ENCODE measurements at places on chromosomes 3 and 15. TPM values are rescaled to one million over a fixed set of nuclear protein-coding genes. Genes with fewer than 3 reads are reported as not detected.
A peak's percentile ranks its signal among the peaks of the same experiment; 100 is the strongest.

- DNase-seq: no peak
Measured at GRCh38 chr3:165273411-165273810, 77.2 kb upstream of the SLITRK3 start.

DNA sequence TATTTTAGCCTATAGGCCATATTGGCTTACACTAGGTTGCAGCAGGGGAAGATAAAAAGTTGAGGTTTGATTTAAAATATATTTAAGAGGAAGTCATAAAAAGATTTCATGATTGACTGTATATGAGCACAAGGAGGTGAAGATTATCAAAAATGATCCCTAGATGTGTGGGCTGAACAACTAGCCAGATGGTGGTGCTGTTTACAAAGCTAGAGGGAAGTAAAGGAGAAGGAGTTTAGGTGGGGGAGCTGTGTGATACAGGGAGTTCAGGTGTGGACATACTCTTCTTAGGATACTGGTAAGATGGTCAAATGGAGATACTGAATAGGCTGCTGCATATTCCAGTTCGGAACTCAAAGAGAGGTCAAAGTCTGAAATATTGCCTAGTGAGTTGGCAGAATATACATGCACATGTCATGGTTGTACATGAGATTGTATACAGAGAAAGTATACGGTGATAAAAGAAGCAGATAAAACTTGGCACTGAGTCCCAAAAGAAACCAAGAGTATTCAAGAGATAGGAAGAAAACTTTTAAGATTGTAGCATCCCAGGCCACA is 727.8 kb downstream of the NLGN1 start:
- DNase-seq: peak; percentile 12

GRCh38 chr3:138348754-138349739 is 668 bp downstream of the MRAS start:
- no peak for DNase-seq

- DNase-seq: peak; percentile 59
Measured at GRCh38 chr15:58015565-58015964, 49.9 kb downstream of the ALDH1A2 start.

DNA sequence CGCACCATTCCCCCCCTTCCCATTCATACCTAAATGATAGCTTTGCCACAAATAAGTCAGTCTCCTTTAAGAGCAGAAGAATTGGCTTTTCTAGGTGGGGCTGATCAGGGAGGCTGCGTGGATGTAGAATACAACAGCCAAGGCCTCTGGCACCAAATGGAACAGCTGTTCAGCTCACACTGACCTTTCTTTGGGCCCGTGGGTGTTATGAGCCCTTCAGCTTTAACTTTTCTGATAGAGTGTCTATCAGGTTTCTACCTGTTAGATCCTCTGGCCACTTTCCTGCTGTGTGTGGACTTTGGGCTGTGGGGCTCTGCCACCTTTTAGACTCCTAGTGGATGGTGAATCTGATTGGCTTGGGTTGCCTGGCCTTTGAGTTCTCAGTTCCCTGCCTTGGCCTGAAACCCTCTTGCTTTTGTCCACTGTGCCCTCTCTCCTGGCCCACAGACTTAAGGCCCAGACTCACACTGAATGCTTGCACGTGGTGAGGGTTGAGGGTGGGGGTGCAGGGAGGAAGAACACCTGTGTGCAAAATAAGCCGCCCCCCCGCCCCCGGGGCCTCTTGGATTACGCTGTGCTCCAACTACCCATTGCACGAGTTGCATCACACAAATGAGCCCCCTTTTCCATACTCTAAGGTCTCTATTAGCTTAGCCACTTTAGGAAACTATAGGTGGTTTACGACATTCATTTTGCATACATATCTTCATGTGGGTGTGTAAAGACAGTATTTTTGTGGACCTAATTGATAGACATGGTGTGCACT is 1.3 kb upstream of the RFX7 start:
- no peak for DNase-seq

DNA sequence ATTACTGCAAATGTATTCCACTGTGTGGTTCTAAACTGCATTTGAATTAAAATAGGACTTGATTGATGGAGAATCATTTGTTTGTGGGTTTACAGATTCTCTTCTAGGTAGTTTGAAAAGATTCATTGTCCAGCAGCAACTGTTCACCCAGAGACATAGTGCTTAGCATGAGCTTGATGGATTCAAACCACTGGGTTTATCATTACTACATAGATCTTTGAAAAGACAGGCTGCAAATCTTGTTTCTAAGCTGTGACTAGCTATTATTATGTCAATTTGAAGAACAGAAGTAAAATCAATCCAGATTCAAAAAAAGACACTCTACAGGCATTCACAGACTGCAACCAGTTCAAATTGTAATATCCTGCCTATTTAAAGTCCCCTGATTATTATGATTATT is 49.8 kb downstream of the MBNL1 start:
- no peak for DNase-seq

DNA sequence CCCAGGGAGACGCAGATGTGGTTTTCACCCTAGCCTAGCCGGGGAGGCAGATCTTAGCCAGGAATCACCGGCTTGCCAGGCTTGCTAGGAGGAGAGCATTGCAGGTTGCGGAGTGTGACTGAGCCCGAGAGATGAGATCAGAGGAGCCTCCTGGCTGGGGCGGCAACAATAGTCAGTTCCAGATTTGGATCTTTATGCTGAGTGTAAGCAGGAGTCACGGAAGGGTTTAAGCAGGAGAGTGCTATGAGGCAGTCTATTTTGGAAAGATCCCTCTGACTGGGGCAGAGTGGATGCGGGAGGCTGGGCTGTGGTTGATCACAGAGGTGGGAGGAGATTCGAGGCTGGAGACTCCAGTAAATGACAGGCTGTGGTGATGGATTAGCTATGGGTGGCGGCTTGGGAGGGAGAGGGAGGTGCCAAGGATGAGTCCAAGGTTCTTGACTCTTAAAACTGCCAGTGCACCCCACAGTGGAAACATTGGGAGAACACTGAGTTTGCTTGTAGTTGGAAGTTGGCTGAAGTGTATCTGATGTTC is 10.4 kb upstream of the BAHD1 start:
- DNase-seq: peak; percentile 44

DNA sequence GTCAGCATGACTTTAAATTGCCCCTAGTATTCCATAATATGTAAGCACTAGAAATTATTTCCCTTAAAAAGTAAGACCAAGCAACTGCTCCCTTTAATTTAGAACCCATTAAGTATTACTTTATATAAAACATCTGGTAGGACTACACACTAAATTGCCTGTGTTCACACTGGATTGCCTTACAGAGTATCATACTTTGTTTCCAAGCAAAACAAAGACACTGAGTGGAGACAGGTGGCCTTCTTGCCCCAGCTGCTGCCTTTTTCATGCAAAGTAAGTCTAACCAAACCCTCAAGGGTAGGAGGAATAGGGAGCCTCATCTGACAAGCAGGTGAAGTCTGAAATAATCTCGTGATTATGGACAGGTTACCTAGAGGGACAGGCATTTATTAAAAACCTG is 87.3 kb downstream of the PEX5L start:
- DNase-seq: no peak

- no peak for DNase-seq
Measured at GRCh38 chr3:63679186-63679585, 26.7 kb downstream of the SNTN start.

DNA sequence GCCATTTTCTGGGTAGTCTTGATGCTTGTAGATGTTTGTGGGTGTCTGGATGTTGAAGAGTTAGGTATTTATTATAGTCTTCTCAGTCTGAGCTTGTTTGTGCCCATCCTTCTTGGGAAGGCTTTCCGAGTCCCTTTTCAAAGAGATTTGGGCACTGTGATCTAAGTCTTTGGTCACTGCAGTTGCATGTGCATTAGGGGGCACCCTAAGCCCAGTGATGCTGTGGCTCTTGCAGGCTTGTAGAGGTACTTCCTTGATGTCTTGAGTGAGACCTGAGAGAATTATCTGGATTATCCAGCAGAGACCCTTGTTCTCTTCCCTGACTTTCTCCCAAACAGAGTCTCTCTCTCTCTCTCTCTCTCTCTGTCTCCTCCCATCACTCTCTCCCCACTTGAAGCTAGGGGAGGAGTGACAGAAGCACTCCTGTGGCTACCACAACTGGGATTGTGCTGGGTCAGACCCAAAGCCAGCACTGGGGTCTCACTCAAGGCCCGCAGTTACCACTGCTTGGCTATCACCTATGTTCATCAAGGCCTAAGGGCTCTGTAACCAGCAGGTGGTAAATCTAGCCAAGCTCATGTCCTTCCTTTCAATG is 68.5 kb downstream of the TMCO5A start:
- peak; percentile 62 for DNase-seq

DNA sequence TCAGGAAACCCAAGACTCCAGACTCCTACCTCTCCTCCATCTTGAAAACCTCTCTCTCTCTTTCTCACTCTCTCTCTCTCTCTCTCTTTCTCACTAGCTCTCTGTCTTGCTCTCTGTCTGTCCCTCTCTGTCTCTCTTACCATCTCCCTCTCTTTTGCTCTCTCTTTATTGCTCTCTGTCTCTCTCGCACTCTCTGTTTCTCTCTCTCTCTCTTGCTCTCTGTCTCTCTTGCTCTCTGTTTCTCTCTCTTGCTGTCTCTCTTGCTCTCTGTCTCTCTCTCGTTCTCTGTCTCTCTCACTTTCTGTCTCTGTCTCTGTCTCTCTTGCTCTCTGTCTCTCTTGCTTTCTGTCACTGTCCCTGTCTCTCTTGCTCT is 75.0 kb upstream of the NR2E3 start:
- DNase-seq: no peak

- DNase-seq: peak; percentile 49
Measured at GRCh38 chr3:58215317-58216025, 4.7 kb upstream of the DNASE1L3 start.

DNA sequence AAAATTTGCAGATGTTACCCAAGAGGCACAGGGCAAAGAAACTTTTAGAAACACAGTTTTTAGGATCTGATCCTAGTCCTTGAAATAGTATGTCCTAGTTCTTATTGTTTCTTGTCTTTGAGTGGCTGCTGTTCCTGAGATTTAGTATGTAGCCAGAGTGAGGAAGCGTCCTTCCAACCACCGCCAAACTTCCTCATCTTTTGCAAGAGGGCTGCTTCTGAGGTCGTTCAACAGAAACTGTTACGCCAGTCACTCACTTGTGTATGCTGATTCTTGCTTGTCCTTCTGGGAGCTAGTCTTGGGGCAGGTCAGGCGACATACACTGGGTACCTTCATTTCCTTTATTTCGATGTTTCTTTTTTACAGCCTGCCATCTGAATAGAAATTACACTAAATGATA is 577.3 kb upstream of the ZNF717 start:
- no peak for DNase-seq

DNA sequence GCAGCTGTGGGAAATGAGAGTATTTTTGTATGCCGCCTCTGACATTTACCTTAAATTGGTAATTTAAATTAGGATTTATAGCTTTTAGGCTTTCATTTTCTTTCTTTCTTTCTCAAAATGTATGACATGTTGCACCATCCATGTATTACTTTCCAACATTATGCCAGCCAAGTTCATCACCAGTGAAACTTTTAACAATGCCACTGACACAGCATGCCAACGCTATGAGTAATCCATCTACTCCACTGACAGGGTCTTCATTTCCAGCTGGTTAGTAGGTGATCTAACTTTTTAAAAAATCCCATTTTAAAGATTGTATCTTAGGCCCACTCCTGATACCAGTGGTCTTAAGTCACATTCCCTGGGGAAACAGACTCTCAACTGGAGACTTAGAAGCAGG is 21.8 kb upstream of the CLDN16 start:
- peak; percentile 72 for DNase-seq

- no peak for DNase-seq
Measured at GRCh38 chr15:81296673-81297072, 27.3 kb downstream of the STARD5 start.

GRCh38 chr3:98598492-98598891 is 5.1 kb upstream of the CPOX start:
- no peak for DNase-seq

- DNase-seq: peak; percentile 40
Measured at GRCh38 chr3:161403251-161403650, 31.9 kb upstream of the SPTSSB start.

- no peak for DNase-seq
Measured at GRCh38 chr3:179247289-179248015, 3.5 kb downstream of the KCNMB3 start.

DNA sequence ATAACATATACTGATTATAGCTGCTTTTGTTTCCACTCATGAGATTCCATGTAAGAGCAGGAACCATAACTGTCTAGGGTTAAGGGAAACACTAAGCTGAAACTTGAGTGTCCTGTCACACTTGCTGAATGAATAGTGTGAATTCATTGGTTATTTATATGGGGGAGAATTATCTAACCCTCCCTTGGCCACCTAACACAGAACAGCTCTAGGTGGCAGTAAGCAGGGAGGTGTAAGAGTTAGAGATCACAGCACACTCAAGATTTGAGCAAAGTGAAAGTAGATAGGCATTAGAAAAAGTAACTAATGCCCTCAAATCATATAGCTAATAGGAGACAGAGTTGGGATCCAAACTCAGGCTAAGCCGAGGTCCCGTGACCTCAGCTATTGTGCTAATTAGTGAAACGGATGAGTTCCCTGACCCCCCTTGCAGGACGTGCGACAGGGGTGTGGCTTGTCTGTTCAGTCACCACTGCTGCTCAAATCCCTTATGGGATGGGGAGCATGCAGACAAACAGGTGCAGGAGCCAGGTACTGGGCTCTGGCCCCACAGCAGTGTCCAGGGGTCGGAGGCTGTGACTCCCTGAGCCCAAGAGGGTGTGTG is 27.7 kb upstream of the ANO10 start:
- DNase-seq: no peak

GRCh38 chr3:40321818-40322217 is 12.3 kb downstream of the EIF1B start:
- DNase-seq: no peak

GRCh38 chr15:88744548-88745020 is 58.7 kb upstream of the ACAN start:
- DNase-seq: no peak

DNA sequence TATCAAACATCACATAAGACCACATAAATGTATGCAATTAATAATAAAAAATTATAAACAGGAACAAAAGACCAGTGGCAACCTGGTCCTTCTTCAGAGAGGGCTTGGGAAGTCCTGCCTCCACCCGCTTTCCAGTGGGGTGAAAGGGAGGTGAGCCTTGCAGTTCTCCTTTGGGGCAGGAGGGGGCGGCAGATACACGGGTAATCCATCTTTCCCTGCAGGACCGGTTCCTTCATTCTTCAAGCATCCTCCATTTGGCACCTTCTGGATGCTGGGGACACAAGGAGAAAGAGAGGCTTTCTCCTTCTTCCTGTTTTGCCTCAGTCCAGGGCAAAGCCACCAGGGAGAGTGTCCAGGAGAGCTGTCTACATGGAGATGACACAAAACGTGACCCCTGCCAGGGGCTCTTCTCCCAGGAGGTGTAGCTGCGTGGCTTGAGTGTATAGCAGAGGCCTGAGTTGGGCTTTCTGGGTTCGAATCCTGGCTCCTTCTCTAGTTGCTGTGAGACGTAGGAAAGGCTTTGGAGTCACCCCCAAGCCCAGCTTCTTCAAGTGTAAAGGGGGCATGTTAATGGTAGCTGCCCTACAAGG is 23.2 kb downstream of the RPLP1 start:
- peak; percentile 65 for DNase-seq

Gene PRSS50
- total RNA-seq: under 0.01 TPM

Gene RFTN1
- 5.2 TPM for total RNA-seq

Gene NLGN1
- under 0.01 TPM for total RNA-seq

Gene FMN1
- 6.7 TPM for total RNA-seq

Gene AGBL1
- total RNA-seq: not detected

Gene CHRNB4
- total RNA-seq: under 0.01 TPM

Measured in mammary epithelial cell (primary cell).